ENCODE measurements at places on chromosomes 7 and 10.

DNA sequence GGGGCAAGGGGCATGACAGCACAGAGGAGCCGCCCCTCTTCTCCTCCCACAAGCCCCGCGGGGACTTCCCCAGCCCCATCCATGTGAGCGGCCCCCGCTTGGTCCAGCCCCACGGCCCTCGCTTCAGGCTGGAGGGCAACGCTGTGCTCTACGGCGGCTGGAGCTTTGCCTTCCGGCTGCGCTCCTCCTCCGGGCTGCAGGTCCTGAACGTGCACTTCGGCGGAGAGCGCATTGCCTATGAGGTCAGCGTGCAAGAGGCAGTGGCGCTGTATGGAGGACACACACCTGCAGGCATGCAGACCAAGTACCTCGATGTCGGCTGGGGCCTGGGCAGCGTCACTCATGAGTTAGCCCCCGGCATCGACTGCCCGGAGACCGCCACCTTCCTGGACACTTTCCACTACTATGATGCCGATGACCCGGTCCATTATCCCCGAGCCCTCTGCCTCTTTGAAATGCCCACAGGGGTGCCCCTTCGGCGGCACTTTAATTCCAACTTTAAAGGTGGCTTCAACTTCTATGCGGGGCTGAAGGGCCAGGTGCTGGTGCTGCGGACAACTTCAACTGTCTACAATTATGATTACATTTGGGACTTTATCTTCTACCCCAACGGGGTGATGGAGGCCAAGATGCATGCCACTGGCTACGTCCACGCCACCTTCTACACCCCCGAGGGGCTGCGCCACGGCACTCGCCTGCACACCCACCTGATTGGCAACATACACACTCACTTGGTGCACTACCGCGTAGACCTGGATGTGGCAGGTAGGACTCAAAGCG, 5.1 kb downstream of the AOC1 start:
- no peak for DNase-seq

- no peak for DNase-seq
These were observed 331.5 kb upstream of the NFE2L3 start for GRCh38 chr7:25820432-25821040.

DNA sequence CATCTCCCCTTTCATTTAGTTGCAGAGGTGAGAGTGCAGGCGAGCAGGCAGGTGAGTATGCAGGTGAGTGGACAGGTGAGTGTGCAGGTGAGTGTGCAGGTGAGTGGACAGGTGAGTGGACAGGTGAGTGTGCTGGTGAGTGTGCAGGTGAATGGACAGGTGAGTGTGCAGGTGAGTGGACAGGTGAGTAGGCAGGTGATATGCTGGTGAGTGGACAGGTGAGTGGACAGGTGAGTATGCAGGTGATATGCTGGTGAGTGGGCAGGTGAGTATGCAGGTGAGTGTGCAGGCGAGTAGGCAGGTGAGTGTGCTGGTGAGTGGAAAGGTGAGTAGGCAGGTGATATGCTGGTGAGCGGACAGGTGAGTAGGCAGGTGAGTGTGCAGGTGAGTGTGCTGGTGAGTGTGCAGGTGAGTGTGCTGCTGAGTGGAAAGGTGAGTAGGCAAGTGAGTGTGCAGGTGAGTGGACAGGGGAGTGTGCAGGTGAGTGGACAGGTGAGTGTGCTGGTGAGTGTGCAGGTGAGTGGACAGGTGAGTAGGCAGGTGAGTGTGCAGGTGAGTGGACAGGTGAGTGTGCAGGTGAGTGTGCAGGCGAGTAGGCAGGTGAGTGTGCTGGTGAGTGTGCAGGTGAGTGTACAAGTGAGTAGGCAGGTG, 165.6 kb downstream of the ADARB2 start:
- no peak for DNase-seq

- no peak for DNase-seq
These were observed 55.0 kb downstream of the LRRC4 start for GRCh38 chr7:127976056-127976737.

- no peak for DNase-seq
These were observed 118.1 kb downstream of the MYOF start for GRCh38 chr10:93363891-93364648.

DNA sequence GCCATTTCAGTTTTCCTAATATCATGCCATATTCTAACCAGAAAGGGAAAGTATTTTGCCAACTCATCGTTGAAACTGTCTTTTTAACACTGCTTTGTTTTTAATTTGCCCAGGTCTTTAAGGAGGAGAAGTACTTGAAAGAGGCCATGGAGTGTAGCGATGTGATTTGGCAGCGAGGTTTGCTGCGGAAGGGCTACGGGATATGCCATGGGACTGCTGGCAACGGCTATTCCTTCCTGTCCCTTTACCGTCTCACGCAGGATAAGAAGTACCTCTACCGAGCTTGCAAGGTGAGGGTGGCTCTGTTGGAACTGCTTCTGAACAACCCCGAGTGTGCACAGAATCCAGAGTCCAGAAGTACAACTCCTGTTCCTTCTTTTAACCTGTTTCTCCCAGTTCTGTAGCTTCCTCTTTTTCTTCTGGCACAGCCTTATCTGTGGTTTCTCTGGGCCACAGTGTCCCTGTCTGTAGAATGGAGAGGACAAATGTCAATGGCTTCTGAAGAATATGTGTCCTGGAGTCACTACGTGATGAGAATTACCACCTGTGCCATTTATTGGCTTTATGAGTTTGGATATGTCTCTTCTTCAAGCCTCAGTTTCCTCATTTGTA, 60.1 kb downstream of the LANCL2 start:
- DNase-seq, result no peak

GRCh38 chr10:59384761-59385160, 22.4 kb upstream of the FAM13C start:
- DNase-seq, result no peak

GRCh38 chr7:95102662-95103061, 195.3 kb downstream of the PPP1R9A start:
- DNase-seq, result no peak

GRCh38 chr7:73778801-73779389, 8.8 kb upstream of the CLDN3 start:
- no peak for DNase-seq

- DNase-seq, result no peak
These were observed 21.6 kb downstream of the FZD1 start for GRCh38 chr7:91285696-91286355.

DNA sequence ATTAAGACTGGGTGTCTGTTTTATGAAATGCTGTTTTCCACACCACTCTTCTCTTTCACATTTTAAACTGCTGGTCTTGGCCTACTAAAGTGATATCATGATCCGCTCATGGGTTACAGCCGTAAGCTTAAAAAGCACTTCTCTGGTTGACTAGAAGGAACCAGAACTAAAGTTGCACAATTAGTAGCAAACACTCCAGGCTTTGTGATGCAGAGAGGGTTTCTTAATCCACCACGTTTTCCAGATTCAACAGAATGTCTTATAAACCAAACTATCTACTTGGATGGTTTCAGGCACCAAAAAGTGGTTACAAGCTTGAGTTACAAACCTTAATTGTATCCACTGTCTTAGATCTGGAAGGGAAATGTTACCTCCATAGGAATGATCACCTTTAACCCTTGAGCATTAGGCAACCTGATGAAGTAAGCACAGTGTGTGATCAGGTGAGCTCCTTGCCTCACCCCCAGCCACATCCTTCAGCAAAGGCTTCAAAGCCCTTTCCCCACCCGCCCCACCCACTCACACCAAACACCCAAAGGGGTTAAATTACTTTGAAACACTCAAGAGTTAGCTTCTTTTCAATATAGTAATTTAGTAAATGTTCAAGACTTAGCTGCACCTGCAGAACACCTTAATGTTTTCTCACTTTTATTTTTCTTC, 3.5 kb downstream of the ELMO1 start:
- DNase-seq, result no peak

GRCh38 chr7:2771274-2771731, 72.8 kb downstream of the GNA12 start:
- no peak for DNase-seq

GRCh38 chr10:14382022-14382421, 51.3 kb upstream of the FRMD4A start:
- peak; percentile 35 for DNase-seq

DNA sequence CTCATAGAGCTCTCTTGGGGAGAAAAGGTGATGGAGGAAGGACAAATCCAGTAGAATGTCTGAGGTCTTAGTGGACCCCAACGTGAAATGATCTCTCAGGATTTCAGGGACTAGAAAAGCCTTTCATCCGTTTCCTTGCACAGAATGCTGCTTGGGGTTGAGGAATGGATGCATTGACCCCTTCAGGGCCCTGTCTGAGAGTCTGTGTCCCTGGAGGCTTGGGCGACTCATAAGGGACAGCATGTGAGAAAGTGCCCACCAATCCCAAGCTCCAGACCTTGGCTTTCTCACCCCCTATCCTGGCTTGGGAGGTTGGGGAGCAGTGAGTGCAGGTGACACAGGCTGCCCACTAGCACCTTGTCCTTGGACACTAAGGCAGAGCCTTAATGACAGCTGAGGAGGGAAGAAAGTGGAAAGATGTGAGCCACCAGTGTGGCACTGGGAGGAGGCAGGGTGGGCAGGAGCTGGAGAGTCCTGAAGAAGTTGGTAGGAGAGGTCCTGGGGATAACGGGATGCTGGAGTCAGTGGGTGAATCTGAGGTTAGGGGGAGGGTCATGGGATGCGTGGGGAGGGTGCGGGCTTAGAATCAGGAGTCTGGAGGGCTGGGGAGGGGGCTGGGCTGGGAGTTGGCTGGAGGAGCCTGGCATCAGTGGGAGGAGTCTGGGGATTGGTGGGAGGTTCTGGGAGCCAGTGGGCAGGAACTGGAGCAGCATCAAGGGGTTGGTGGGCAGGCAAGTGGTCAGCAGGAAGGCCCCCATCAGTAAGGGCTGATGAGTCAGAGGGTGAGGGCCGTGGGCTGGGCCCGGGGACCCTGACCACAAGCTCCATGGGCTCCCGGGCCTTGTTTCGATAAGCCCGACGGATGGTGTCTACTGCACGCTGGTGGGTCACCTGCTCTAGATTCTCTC, 8.6 kb downstream of the LZTS2 start:
- no peak for DNase-seq

GRCh38 chr10:113047605-113047962, 97.5 kb downstream of the TCF7L2 start:
- no peak for DNase-seq

- no peak for DNase-seq
These were observed 69.3 kb upstream of the PHYHIPL start for GRCh38 chr10:59107147-59107546.

GRCh38 chr7:120645966-120646365, 212.0 kb downstream of the TSPAN12 start:
- no peak for DNase-seq

DNA sequence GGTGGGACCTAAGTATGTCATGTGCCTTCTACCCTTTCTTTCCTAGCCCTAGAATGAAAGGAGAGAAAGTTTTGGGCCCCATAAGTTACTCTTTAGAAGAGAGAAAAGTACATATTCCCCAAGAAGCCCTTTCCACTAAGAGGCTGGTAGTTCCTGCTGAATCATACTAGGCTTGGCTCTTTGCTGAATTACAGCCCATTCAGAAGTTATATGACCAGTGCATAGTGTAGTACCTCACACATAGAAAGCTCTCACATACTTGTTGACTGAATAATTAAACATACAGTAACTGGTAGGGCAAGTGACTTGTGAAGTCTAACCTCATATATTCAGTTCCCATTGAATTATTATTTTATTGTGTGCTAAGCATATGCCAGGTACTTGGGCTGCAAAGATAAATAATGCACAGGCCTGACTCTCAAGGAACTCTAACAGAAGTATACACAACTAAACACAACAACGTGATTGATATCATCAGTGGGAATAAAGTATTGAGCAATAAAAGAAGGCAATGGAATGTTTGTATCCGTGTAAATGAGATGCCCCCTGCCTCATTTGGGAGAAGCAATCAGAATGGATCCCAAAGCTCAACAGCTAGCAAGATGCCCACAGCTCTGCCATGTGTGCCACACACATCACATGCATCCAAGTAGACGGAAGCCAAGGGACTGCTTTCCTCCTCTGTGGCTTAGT, 38.9 kb upstream of the UBN2 start:
- no peak for DNase-seq

GRCh38 chr10:103575416-103576075, 82.0 kb downstream of the NEURL1 start:
- DNase-seq, result no peak

- DNase-seq, result peak; percentile 64
These were observed 47.1 kb upstream of the SVIL start for GRCh38 chr10:29681676-29682448.

- DNase-seq, result no peak
These were observed 55.9 kb upstream of the CAV2 start for GRCh38 chr7:116443646-116444045.

All from T-cell (primary cell).